Stimulated activated CD4-positive, alpha-beta T cell treated with anti-CD3 and anti-CD28 coated beads, Interleukin-4, amount 100 ng/mL, for 1 hour (primary cell): ENCODE measurements at places on chromosomes 13 and 19.

DNA sequence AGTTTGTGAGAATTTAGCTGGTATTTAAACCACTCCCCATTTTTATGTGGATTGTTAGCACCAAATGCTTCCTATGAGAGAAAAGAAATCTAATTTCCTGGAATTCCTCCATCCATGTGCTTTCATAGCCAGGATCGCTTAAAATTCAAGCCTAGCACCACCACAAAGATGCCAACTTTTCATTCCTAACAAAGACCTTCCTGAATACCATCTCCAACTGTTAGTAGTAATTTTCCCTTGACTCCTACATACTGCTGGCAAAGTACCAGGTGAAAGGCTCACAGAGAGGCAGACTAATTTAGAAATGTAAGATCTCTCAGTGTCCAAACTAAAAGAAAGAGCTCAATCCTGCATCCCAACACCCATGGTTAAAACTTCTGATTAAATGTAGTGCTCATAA, 386.3 kb downstream of the KCTD12 start:
- no peak for DNase-seq

- no peak for DNase-seq
Measured at GRCh38 chr19:27885359-27885758, 1327.6 kb downstream of the UQCRFS1 start.

- DNase-seq: peak; percentile 35
Measured at GRCh38 chr13:24254146-24254841, 55.1 kb upstream of the C1QTNF9 start.

GRCh38 chr13:77289851-77290250, 37.0 kb downstream of the MYCBP2 start:
- no peak for DNase-seq

GRCh38 chr19:56367829-56368711, 25.3 kb downstream of the ZNF582 start:
- peak; percentile 73 for DNase-seq

DNA sequence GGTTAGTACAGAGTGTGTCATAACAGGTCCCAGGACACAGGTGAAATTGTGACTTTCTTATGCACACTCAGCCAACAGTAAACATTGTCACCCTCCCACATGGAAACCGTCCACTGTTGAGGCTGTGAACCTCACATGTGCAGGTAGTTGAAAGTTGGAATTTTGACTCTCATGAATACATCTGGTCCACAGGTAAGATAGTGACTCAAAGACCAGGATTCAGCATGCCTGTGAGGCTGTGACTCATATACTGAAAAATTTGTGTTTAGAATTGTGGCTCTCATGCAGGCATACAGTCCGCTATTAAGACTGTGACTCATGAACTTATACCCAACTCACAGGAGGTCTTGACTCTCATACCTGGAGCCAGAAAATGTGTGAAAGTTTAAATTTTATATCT, 67.8 kb downstream of the ZNF728 start:
- DNase-seq: no peak

DNA sequence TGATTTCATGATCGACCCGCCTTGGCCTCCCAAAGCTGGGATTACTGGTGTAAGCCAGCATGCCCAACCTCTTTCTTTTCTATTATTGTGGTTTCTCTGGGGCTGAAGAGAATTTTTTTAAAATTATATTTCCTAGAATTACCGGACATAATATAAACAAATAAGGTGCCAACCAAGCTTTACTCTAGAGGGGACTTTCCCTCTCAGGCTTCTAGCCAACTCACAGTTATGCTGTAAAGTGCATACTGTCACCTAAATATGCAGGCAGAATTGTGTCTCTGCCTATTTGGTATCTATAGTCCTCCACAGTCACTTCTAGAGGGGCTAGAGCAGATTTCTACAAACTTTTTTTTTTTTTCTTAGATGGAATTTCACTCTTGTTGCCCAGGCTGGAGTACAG, 41.6 kb upstream of the ZNF681 start:
- no peak for DNase-seq

- DNase-seq: no peak
Measured at GRCh38 chr19:2290441-2291184, 8.6 kb upstream of the PEAK3 start.

DNA sequence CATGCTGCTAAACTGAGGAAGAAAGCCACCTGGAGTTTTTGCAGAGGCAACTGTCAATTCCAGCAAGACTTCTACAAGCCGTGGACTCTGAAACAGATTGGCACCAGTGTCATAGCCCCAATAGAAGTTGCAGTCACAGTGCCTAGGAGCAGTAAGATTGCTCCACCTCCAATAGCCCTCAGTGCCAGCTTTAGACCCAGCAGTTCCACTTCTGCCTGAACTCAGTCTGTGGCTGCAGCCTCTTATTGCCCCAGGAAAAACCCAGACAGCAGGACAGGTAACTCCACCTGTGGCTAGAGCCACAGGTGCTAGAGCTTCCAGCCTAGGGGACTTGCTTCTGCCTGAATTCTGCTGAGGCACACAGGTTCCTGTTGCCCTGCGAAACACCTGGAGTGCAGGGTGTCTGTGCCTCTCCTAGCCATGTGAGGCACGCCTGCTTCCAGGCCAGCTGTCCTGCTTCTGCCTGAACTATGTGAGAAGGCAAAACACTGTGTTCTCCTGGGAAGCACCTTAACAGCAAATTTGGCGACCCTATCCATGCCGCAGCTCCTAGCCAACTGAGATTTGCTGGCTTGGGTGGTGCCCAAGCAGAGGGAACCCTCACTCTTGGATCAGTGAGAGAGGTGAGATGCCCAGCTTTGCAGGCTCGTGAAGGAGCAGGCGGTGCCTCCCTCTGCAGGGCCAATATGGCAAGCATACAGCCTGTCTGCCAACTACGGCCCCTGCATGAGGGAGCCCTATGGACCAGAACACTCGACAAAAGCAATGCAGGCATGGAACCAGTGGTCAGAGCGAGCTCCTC, 607.6 kb downstream of the PCDH17 start:
- DNase-seq: no peak

- DNase-seq: peak; percentile 32
Measured at GRCh38 chr19:49851456-49852259, 699 bp downstream of the PTOV1 start.

DNA sequence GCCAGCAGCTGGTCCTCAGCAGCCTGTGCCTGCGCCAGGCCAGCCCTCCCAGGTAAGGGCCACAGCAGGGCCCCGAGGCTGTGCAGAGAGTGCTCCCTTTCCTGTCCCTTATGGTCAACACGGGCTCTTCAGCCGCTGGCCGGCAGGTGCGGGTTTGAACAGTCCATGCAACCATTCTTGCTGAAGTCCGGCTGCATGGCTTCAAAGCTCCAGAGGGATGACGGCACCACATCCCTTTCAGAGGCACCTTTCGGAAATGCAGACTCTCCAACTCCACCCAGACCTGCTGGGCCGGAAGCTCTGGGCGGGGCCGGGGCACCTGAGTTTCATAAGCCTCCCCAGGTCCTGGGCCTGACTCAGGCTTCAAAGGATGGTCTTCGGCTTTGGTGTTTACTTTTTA, 81.3 kb downstream of the SPACA7 start:
- DNase-seq: no peak

- no peak for DNase-seq
Measured at GRCh38 chr13:38824342-38824741, 137.5 kb downstream of the FREM2 start.

- DNase-seq: peak; percentile 37
Measured at GRCh38 chr19:6260912-6261650, 18.7 kb downstream of the MLLT1 start.

GRCh38 chr19:13212759-13213330, 62.6 kb downstream of the IER2 start:
- peak; percentile 79 for DNase-seq

DNA sequence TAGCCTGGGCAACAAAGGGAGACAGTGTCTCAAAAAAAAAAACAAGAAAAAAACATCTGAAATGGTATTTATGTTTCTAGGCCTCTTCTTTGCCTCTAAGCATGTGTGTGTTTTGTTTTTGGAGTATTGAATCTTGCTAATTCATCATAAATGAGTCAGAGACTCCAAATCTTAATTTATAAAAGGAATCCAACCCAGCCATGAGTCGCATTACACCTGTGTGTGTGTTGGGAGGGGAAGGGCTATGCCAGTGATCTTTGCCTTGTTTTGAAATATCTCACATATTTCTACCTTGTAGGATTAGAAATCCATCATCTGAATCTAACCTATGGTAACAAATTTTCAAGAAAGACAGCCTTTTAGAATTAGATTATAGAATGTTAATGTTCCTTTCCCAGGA, 4.0 kb downstream of the ZNF331 start:
- DNase-seq: no peak

DNA sequence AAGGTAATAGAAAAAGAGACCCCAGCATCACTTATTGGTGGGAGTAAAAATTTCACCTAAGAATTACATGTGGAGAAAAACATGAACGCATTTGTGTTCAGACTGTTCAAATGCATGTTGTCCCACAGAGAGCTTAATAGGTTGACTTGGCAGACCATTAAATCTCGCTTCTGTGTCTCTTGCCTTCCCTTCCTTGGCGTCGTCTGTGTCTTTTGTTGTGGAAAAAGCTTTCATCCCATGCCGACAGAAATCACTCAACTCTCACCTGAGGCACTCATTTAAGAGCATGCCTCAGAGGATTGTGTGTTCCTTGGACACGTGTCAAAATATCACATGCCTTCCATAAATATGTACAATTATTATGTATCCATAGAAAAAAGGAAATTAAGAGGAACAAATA, 24.4 kb upstream of the CACNA1A start:
- no peak for DNase-seq

DNA sequence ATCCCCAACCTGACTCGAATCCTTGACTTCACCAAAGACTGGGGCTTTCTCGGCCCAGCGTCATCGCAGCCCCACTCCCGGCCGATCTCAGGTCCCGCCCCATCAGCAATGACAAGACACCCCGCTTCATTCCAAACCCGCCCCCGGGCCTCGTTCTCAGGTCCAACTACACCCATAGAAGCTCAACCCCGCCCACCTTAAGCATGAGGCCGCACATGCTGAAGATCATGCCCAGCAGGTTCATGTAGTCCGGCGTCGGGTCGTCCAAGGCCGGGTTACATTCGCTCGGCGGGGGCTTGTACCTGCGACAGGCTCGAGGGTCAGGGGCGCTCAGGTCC, 2.3 kb downstream of the WDR83 start:
- DNase-seq: peak; percentile 70

- DNase-seq: no peak
Measured at GRCh38 chr13:38814331-38814730, 127.5 kb downstream of the FREM2 start.
